ENCODE measurements at places on chromosomes 12 and 14. TPM values are rescaled to one million over a fixed set of nuclear protein-coding genes. Genes with fewer than 3 reads are reported as not detected.

The C1RL gene
- total RNA-seq, result 13.7 TPM

The TRMT5 gene
- total RNA-seq, result 5.2 TPM

The EFCAB11 gene
- 1.8 TPM for total RNA-seq

The STRAP gene
- 52.0 TPM for total RNA-seq

The WASHC4 gene
- 106 TPM for total RNA-seq

The CD163 gene
- total RNA-seq, result under 0.01 TPM

The RNASE2 gene
- not detected for total RNA-seq

The KRT6B gene
- not detected for total RNA-seq

The TDRD9 gene
- total RNA-seq, result 0.99 TPM

The CMKLR1 gene
- under 0.01 TPM for total RNA-seq

The GON7 gene
- 14.9 TPM for total RNA-seq

The COX8C gene
- total RNA-seq, result not detected

The RAB5B gene
- 25.3 TPM for total RNA-seq

The DGLUCY gene
- total RNA-seq, result 30.1 TPM

Measured in lung microvascular endothelial cell (primary cell).